ENCODE measurements at places on chromosomes 11 and 22.
A peak's percentile ranks its signal among the peaks of the same experiment; 100 is the strongest.

GRCh38 chr11:117005758-117006157 lies 92.5 kb downstream of the SIK3 start:
- no peak for DNase-seq

DNA sequence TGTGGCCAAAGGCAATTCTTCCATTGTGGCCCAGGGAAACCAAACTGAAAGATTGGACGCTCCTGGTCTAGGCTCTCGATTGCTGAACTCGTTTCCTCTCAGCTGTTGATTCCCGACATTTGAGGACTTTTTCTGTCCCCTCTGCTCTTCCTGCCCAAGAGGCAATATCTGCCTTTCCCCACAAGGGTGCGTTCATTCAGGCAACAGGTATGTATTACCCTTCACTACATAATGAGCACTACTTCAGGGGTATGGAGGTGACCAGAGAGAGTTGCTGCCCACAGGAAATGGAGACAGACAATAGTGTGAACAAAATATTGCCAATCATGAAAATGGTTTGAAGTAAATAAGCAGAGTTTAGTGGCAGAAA lies 8.2 kb downstream of the PTH start:
- no peak for DNase-seq

GRCh38 chr11:119130662-119131061 lies 9.3 kb downstream of the HINFP start:
- no peak for DNase-seq

- no peak for DNase-seq
These were observed 1039.3 kb downstream of the NTM start for GRCh38 chr11:132409573-132410355.

- DNase-seq, result no peak
These were observed 41.8 kb downstream of the LIF start for GRCh38 chr22:30204742-30205111.

DNA sequence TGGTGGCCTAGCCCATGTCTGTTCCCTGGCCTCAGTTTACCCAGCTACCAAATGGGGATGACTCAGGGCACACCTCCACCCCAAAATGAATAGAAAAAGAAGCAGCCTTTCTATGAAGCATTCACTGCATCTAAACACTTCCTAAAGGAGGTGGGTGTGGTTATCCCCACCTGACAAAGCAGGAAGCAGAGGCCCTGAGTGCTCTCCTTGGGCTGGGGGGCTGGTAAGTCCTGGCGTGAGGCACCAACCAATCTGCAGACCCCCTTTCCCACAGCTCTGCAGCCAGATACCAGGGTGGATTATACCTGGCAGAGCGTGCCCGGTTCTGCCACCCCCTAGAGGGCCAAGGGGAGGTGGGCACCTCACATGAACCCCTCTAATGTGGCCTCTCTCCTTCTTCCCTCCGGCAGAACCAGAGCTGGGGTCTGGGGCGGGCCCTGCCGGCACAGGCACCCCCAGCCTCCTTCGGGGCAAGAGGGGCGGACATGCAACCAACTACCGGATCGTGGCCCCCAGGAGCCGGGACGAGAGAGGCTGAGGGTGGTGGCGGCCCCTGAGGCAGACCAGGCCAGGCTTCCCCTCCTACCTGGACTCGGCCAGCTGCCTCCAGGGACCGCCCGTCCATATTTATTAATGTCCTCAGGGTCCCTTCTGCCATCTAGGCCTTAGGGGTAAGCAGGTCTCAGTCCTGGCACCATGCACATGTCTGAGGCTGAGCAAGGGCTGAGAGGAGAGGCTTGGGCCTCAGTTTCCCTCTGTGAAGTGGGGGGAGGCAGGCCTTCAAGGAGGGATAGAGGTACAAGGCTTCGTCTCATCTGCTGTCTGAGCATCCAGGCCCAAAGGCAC lies 9.2 kb downstream of the RHBDD3 start:
- DNase-seq, result no peak

- no peak for DNase-seq
These were observed 722 bp upstream of the KRTAP5-2 start for GRCh38 chr11:1598816-1599215.

DNA sequence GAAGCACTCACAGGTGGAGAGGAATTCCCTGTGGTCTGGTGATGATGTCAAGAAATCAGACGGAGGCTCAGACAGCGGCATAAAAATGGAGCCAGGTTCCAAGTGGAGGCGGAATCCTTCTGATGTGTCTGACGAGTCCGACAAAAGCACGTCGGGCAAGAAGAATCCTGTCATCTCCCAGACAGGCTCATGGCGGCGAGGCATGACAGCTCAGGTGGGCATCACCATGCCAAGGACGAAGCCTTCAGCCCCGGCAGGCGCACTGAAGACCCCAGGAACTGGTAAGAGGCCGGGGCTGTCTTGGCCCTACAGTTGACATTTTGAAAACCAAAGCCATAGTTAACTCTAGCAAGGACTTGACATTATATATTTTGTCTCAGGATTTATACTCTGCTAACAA lies 116.3 kb downstream of the DBX1 start:
- no peak for DNase-seq

DNA sequence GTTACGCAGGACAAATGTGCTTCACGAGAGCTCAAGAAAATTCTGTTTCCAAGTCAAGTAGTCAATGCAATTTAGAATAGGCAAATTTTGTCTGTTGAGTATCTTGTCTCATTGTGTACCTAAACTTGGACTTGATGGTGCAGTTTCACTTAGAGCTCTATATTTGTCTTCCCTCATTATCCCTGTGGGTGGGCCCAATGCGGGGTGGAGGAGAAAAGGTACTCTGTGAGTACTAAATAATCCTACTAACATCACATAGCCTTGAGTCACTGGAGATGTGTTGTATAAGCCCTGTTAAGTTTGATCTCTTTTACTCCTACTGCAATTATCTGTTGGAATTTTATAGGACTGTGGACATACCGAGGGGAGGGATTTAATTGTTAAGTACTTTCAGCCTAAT lies 331.2 kb downstream of the METTL15 start:
- no peak for DNase-seq

GRCh38 chr11:123564221-123564620 lies 90.2 kb downstream of the SCN3B start:
- DNase-seq, result no peak

DNA sequence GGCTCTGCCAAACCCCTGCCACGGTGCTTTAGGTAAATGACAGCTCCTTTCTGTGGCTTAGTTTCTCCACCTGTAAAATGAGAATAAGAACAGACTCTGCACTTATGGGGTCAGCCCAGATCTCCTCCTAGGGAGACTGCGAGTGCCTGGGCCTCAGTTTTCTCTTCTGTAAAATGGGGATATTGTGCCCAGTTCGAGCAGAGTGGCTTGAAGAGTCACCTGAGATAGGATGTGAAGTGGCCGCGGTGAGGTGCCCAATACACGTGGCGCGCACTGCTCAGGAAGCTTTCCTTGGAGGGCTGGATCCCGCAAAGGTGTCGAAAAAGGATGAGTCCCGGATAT lies 473 bp upstream of the EMID1 start:
- DNase-seq, result no peak

DNA sequence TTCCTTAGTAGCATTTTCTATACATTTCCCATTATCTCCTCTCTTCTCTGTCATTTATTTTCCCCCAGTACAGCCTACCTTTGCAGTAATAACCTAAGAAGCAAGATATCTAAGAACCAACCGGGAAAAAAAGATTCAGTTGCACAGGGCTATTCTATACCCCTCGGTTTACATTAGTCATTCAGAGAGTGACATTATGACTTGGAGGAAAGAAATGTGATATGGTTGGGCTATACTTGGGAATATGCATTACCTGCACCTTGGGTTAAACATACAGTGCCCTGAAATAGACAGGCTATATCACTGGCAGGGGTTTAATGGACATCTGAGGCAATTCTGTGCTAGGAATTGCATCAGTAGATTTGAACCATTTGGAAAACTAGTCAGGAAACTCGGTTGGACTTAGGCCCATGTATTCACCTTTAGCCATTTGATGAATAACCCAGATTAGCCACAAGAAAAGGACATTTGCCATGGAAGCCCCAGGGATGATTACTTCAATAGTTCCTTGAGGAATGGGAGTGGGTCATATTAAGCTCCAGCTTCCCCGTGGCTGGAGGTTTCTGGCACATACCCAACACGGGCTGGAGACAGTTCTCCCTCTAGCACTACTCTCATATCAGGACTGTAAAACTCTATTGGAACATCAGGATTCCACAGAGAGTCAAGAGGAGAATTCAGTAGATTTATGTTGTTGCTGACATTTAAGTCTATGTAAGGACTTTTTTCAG lies 973.2 kb downstream of the NTM start:
- DNase-seq, result no peak

DNA sequence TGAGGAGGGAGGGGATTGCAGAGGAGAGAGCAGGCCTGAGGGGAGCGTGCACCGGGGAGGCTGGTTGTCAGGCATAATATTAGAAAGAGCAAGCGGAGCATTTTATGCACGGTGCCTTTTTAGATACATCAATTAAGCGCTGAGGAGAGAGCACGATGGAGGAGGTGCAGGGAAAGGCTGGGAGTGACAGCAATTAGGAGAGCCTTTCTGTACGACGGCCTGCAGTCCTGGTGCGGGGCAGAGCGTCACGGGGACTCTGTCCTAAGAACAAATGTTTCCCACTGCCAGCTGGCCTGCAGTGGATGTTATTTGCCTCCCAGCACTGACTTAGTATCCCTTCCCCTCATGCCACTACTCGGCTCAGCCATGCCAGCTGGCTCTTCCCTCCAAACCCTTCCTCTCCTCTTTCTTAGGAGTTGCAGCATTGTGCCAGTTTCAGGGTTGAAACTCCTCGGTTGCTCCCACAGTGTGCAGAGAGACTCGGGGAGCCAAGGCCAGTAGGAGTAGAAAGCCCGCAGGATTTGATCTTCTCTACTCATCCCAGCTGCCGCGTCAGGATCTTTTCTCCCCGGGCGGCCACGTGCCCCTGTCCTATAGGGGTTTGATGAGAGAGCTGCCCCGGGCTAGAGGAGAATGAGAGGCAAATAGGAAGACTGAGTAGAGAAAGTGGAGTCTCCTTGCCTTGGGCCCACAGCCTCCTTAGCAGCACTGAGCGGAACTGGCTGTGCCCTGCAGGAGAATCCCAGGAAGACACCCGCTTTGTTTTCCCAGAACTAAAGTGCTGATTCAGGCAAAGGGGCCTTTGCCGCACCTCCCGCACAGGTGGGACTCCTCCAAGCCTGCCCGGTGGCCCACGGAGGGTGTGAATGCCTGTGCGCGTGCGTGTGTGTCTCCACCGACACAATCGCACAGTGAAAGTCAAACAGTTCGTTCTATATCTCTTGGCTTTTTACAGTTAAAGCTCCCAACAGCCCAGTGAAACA lies 875.3 kb downstream of the NTM start:
- no peak for DNase-seq

GRCh38 chr11:67489203-67489884 lies 6.5 kb downstream of the AIP start:
- no peak for DNase-seq

GRCh38 chr11:15889363-15890030 lies 466.8 kb downstream of the SOX6 start:
- no peak for DNase-seq

DNA sequence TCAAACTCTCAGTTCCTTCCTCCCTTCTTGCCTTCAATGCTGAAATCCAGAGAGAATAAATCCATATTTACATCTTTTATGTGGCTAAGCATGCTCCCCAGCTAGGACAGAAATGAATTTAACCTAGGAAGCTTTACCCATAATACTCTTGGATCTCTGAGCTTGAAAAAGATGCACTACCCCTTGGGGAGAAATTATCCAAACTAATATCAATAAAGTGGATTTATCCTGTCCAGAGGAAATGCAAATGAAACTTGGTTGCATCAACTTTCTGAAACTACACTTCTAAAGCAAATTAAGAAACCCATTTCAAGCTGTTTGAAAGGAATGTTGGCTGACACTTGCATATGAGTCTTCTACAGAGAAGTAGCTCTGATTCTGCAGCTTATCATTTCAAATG lies 347.9 kb downstream of the TTC28 start:
- no peak for DNase-seq

GRCh38 chr11:8335683-8336082 lies 72.0 kb upstream of the LMO1 start:
- no peak for DNase-seq

- no peak for DNase-seq
These were observed 66.0 kb upstream of the HORMAD2 start for GRCh38 chr22:30014244-30014643.

DNA sequence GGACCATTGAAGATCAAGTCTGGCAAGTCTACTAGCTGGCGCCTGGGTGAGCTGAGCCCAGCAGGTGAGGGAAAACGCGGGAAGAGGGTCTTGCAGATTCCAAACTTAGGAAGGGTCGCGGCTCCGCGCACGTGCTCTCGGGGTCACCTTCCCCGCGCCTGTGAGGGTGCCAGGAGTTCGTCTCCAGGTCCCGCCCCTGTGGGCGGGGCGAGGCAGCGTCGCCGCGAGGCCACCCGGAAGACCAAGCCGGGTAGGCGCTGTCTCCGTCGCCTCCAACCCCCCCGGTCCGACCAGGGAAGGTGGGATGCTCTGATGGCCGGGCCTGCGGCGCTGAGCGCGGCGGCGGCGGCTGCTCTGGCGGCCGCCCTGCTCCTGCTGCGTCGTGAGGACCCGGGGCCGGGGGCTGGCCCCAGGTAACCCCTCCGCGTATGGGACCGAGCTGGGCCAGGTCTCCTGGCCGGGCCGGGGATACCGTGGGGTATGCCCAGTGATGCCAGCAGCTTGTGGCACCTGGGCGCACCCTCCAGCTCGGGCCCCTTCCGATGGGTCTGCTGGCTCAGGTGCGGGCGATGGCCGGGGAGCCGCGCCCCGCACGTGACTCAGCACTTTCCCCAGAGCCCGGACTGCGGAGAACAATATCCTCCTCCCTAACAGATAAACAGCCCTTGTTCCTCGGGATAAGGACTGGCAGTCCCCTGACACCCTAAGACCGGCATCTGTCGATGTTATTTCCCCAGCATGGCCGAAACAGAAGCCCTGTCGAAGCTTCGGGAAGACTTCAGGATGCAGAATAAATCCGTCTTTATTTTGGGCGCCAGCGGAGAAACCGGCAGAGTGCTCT lies at the start of gene HTATIP2:
Gene HTATIP2, plus strand, starts transcription at position 215 of the 841 bp plus-strand sequence. Its CDS starts 524 bp downstream, at position 739.
- DNase-seq, result peak; percentile 62

DNA sequence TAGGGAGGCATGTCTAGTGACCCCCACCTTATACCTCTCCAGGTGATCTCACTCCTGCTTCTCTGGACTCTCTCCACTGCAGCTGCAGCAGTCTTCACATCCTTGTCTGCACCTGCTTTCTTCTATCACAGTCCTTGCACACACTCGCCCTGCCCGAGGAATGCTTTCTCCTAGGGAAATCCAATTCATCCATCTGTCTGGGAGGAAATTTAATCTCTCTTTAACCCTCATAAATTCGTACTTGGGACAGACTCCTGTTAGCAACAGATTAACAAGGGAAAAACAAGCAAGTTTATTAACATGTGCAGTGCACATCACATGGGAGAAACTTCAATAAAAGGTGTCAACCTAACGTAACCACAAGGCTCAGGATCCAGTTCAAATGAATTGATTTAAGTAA lies 11.3 kb upstream of the RCN1 start:
- DNase-seq, result no peak

All from stimulated activated CD8-positive, alpha-beta memory T cell treated with anti-CD3 and anti-CD28 coated beads, Interleukin-4, amount 100 ng/mL, for 4 hours (primary cell).